ENCODE measurements at places on chromosomes 1 and 21.
A peak's percentile ranks its signal among the peaks of the same experiment; 100 is the strongest.

- no peak for DNase-seq
Observed at GRCh38 chr1:211684331-211684730, 8.9 kb upstream of the NEK2 start.

- DNase-seq, result peak; percentile 37
Observed at GRCh38 chr1:31931593-31932225, 6.5 kb downstream of the PTP4A2 start.

- no peak for DNase-seq
Observed at GRCh38 chr1:22142315-22143064, 407 bp downstream of the WNT4 start.

GRCh38 chr1:236868625-236869467, 73.8 kb downstream of the MTR start:
- peak; percentile 63 for DNase-seq

DNA sequence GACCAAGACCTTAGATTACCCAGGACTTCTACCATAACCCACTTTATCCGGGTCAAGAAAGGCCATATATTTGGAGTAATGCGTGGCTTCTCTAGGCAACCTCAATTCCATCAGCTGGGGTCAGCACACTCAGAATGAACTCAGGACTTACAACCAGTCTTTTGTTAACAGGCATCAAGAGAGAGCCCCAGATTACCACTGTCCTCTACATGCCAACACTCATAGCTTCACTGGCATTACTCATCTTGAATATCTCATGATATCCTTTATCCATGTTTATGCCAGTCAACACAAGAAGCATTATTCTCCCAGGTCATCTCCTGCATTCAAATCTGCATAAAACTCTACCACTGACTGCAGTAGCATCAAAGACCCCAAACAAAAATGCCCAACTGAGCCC, 6.6 kb upstream of the FCGR2A start:
- no peak for DNase-seq
